Lung microvascular endothelial cell (primary cell): ENCODE measurements at places on chromosomes 13 and 19. TPM values are rescaled to one million over a fixed set of nuclear protein-coding genes. Genes with fewer than 3 reads are reported as not detected.
A peak's percentile ranks its signal among the peaks of the same experiment; 100 is the strongest.

DNA sequence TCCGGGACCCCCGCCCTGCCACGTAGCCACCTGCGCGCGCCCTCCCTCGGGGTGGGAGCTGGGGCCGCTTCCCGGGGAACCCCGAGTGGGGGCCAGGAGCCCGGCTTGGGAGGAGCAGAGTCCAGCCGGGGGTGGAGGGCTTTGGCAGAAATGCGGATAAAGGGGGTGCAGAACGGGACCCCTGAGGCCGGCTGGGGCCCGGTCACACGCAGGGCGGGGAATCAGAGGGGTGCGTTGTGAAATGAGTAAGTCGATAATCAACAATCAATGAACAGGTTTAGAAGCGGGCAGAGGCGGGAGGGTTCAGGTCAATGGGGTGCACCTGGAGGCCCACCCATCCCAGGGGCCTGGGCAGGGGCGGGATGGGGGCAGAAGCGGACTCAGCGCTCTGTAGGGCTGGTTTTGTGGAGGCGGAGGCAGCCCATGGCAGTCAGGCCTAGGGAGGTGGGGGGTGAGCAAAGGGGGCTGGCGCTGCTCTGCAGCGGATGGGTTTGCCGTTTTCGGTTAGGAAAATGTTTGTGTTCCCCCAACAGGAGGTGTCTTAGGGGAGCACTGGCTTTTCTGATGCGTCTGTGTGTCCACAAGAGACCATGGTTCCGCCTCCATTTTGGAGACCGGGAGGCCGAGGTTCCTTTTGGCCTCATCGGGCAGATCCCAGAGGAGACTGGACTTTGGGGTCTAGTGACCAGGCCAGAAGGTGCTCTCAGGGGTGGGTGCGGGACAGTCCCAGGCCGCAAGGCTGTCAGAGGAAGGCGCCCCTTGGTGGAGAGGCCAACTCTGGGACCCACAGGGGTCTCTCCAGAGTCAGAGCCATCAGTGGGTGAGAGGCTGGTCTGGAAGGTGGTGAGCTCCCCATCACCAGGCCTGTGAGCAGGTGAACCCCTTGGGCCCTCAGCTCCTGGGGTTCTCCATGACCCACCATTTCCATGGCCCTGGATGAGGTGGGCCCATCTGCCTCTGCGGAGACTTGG lies 683 bp upstream of the DIRAS1 start:
- no peak for DNase-seq

DNA sequence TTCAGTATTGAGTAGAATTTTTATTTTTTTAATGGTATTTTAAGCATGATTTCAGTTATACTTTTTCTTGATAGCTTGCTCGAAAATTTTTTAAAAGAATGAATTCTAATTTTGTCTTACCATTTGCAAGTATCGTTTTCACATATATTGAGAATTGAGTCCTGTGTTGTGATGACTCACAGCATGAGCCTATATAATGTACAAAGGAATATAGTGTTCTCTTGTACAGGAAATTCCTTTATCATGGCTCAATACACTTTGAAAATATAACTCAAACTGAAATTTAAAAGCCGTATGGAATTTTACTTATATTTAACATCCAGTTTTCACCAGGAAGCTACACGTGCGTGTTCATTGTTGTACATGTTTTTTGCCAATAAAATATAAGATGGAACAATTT lies 161.1 kb upstream of the TMTC4 start:
- no peak for DNase-seq

GRCh38 chr13:22061806-22062391 lies 391.0 kb downstream of the FGF9 start:
- no peak for DNase-seq

- no peak for DNase-seq
Measured at GRCh38 chr19:14393329-14393728, 12.1 kb downstream of the ADGRE5 start.

DNA sequence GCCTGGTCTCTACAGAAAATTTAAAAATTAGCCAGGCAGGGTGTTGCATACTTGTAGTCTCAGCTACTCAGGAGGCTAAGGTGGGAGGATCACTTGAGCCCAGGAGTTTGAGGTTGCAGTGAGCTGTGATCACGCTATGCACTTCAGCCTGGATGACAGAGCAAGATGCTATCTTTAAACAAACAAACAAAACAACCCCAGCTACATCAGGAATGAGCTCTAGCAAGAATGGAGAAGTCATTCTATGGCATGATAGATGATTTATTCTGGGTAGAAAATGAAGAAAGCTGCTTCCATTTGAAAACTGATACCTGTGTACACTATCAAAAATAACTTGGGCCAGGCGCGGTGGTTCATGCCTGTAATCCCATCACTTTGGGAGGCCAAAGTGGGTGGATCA lies 15.8 kb upstream of the SHISA2 start:
- DNase-seq, result no peak

- no peak for DNase-seq
Measured at GRCh38 chr19:12794971-12795381, 3.7 kb downstream of the JUNB start.

DNA sequence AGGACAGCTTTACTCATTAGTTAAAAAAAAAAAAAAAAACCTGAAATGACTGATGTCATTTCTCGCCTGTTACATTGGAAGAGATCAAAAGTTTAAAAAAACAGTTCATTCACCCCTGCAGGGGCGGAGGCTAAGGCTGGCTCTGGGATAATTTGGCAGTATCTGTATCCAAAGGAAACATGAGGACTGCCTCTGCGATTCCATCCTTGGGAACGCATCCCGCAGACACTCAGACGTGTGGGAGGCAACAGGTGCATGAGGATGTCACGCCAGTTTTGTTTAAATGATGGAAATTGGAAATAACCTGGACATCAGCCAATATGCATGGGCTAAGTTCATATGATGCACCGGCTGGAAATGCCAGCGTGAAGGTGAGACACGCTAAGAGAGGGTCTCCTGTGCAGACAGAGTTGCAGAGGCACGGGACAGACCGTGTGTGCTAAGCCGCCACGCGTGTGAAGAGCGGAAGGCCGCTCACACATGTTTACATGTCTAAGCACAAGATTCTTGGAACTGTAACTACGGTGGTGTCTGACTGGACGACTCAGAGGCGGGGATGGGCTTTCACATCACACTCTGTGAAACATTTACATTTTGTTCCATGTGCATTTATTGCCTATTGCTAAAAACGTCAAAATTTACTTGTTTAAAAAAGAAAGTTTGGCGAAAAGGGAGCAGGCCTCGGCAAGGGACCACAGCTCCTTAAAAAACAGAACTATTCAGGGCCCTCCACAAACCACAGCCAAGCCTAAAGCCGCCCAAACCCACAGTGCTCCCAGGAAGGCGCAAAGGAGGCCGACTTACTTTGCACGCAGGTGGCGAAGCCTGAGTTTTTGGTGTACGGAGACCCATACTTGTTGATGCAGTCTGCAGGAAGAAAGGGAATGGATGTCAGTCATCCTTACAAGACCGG lies 17.9 kb downstream of the GAS6 start:
- DNase-seq, result peak; percentile 59

- DNase-seq, result no peak
Measured at GRCh38 chr19:47445527-47445926, 26.2 kb downstream of the SLC8A2 start.

DNA sequence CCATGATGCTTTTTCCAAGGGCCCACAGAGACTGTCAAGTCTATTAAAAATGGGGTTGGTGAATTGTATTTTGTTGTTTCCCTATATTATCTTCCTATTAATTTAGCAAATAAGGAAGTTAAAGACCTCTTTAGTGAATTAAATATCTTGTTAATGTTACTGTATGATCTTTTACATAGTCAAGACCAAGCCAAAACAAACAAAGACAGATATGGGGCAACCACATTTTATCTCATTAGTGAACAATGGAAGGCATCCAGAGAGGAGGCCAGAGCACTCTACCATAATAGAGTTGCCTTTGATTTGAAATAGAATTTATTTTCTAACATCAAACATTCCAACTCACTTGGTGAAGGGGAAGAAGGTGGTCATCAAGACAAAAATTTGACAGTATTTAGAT lies 169.4 kb downstream of the B3GLCT start:
- no peak for DNase-seq

DNA sequence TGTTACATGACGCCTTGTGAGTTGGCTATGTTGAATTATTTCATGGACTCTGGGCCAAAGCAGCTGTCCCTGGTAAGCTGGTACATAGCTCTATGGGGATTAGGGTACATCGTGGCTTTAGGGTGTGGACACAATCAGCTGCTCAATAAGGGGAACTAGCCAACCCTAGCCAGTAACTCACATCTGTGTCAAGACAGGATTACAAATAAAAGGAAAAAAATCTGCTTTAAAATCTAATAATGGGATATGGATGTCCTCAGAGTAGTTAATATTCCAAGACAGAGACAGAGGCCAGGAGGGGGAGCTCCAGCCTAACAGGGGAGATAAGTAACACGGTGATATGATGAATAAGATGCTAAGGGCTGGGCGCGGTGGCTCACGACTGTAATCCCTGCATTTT lies 21.1 kb upstream of the ZNF766 start:
- DNase-seq, result peak; percentile 64

- DNase-seq, result peak; percentile 33
Measured at GRCh38 chr19:56118666-56119581, 2.2 kb downstream of the ZNF787 start.

- DNase-seq, result no peak
Measured at GRCh38 chr19:2820112-2820702, 539 bp downstream of the ZNF554 start.

DNA sequence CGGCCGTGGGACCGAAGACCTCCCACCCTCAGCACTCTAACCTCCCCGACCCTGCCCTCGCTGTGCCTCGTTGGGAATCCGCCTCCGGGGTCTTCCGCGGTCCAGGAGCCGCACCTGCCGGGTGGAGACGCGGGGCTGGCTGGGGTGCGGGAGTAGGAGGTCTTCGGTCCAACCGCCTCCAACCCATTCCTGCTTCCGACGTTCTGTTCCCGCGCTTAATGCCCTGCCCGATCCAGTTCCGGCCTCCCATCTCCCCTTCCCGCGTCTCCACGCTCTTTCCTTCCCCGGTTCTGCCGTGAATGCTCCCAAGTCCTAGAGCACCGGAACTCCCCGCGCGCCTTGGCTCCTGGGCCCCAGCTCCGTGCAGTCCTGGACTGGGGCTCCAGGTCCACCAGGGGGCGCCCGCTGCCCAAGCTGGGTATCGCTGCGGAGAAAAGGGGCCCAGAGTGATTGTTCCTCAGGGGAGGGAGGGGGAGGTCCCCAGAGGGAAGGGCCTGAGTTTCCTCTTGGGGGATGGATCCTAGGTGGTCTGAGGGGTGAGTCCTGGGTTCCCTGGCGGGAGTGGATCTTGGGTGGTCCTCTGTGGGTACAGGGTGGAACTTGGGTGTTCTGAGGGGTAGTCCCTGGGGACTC lies 14.1 kb upstream of the TNFSF9 start:
- DNase-seq, result peak; percentile 85

DNA sequence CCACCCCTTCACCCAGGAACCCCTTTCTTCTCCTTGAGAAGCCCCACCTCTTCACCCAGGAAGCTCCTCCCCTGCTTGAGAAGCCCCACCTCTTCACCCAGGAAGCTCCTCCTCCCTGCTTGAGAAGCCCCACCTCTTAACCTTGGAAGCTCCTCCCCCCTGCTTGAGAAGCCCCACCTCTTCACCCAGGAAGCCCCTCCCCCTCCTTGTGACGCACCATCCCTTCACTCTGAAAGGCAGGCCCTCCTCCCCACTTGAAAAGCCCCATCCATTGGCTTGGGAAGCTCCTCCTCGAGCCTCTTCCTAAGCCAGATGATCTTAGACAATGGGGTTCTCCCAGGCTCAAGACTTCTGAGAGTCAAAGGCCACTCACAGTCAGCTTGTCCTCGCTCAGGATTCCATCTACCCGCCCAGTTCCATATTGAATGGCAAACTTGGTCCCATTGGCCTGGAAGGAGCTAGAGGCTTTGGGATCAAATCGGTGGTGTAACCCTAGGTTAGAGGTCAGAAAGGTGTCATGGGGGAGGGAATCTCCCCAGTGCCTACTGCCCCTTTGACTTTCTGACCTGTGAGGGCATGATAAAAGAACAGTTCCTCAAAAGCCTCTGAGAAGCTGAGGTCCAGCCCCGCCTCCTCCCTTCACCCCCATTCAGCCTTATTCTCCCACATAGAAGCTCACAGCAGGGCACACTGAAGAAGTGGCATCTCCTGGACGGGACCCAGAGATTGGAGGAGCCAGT lies 4.0 kb downstream of the NAPSA start:
- no peak for DNase-seq

DNA sequence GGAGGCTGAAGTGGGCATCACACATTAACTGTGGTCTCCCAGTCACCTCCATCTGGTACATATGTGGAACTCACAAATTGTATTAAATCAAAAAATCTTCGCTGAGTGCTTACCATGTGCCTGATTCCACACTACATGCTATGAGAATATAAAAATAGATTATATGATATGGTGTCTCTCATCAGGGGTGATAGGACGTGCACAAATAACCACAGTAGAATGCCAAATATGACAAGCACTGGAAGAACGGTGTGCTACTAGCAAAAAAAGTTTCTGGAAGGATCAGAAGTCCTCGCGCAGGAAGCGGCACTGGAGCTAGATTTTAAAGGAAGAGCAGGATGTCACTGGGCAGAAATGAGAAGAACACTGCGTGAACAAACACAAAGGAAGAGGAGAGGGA lies 62.3 kb downstream of the TBC1D4 start:
- DNase-seq, result no peak

GRCh38 chr13:74298923-74299322 lies 164.7 kb upstream of the KLF12 start:
- DNase-seq, result no peak

DNA sequence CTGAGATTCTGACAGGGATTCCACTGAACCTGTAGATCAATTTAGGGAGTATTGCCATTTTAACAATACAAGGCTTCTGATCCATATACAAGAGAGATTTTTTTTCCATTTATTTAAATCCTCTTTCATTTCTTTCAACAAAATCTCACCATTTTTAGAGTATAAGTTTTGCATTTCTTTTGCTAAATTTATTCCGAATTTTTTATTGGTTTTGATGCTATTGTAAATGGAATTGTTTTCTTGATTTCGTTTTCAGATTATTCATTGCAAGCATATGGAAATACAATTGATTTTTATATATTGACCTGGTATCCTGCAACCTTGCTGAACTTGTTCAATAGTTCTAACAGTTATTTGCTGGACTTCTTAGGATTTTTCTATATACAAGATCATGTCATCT lies 18.4 kb downstream of the LEUTX start:
- DNase-seq, result no peak

DNA sequence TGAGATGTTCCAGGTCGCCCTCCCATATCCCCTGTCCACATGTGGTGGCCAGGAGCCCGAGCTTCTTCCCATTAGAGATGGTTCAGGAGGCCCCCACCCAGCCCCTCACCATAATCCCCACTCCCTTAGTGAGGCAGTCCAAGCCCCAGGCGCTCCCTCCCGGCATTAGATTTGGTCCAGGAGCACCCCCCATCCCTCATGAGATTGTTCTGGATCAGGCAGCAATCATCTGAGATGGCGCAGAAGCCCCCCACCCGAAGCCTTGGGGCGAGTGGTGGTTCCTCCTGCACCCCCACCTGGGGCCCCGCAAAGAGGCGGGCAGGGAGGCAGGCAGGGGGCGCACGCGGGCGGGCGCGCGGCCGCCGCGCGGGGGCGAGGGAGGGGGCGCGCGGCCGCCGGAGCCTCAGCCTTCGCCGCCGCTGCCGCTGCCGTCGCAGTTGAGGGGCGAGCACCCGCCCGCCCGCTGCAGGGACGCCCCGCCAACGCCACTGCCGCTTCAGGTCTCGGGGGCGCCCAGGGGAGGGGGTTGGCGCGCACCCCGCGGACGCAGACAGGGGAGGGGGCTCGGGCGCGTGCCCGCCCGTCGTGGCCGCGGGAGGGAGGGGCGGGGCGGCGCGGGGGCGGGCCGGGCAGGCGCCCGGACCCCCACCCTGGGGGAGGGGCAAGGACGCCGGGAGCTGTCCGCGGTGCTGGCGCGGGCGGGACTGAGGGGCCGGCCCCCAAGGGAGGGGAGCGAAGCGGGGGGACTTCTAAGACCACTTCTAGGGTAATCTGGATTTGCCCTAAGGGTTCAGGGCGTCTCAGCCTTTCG lies 46.4 kb upstream of the SHKBP1 start:
- DNase-seq, result no peak

Gene PSPN
- 0.44 and 1.2 TPM in 2 replicates for total RNA-seq

Gene NLRP4
- not detected in 2 replicates for total RNA-seq

Gene TNNI3
- not detected in 2 replicates for total RNA-seq
